Astrocyte (in vitro differentiated cells and primary cell): ENCODE measurements at places on chromosomes 16 and 17. TPM values are rescaled to one million over a fixed set of nuclear protein-coding genes. Genes with fewer than 3 reads are reported as not detected.

DNA sequence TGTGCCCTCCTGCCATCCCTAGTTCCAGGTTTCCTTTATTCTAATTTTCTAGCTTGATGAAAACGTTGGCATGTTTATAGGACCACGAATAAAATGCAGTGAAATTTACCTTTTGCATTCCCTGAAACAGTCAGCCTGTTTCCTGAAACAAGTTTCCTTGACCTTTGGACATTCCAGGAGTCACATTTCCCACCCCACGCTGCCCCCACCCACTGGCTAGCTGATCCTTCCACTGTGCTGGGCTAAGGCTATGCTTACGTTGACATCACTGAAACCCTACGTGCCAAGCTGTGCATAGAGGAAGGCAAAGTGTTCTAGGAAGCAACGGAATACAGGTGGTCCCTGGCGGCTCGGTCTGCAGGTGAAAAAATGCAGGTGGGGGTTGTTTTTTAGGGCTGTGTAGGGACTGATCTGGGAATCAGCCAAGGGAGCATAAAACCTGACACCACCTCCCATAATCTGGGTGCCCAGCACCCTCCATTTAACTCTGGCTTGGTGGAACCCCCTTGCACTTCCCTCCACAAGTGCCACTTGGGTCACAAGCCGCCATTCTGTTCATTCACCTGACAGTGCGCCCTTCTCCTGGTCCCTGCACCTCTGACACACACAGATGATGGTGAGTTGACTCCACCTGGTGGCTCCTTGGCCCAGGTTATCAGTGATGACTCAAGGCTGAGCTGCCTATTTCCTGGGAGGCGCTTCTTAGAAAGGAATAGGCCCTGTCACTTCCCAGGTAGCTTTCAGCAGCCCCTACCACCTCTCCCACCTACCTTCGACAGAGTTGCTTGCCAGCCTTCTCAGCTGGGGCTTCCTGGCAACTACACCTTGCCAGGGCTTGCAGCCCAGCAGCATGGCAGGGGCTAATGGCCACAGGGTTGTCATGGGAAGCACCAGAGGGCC lies 83.7 kb downstream of the N4BP1 start:
- H3K36me3 ChIP-seq, result no peaks in the 10 kb centered on the region
- DNase-seq, result no peak
- no peaks in the 10 kb centered on the region for H3K4me1 ChIP-seq
- H3K4me3 ChIP-seq, result no peak overlapping the region

GRCh38 chr16:12742741-12743140 lies 60.9 kb downstream of the CPPED1 start:
- no peak for DNase-seq
- no peaks in the 10 kb centered on the region for H3K4me1 ChIP-seq
- no peak overlapping the region for H3K4me3 ChIP-seq
- no peaks in the 10 kb centered on the region for H3K27me3 ChIP-seq
- H3K27ac ChIP-seq, result no peak overlapping the region

DNA sequence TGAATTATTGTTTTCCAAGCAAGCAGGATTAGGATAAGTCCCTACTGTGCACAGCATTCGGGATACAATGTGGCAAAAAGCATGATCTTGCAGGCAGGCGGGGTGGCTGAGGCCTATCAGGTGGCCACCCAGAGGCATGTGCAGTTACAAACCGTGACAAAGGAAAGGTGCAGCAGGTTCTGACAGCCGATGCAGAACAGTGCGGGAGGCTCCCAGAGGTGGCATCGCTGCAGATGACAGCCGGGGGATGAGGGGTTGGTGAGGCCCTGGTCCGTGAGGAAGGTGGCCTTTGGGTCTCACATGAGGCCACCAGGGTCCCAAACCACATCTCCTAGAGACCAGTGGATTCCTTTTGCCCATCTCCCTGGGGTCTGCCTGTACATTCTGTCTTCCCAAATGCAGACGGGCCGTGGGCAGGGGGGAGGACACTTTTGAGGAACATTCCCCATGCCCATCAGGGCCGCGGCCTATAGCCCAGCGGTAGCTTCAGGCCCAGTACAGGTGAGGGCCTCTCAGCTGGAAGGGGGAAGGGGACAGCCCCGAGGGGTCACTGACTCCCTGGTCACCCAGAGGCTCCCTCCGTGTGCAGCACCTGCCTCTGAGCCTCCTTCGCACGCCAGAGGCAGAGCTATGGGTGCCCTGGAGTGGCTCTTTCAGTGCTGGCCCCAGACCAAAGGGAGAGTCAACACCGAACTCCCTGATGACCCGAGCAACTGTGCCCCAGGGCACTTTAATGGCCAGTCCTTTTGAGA lies 85.1 kb downstream of the SOCS1 start:
- H3K36me3 ChIP-seq, result peaks cover 2% of the 10 kb centered on the region
- no peak overlapping the region for H3K4me3 ChIP-seq
- no peak overlapping the region for H3K27ac ChIP-seq
- H3K4me1 ChIP-seq, result no peaks in the 10 kb centered on the region

- no peak for DNase-seq
- H3K27ac ChIP-seq, result no peak overlapping the region
- H3K27me3 ChIP-seq, result no peaks in the 10 kb centered on the region
These were observed 336.1 kb upstream of the TBX2 start for GRCh38 chr17:61063528-61063927.

- no peak overlapping the region for H3K27ac ChIP-seq
- no peaks in the 10 kb centered on the region for H3K36me3 ChIP-seq
- no peak for DNase-seq
- H3K4me3 ChIP-seq, result no peak overlapping the region
These were observed 17.4 kb upstream of the SUPT4H1 start for GRCh38 chr17:58369214-58370031.

GRCh38 chr16:86986136-86986535 lies 331.1 kb downstream of the C16orf95 start:
- no peaks in the 10 kb centered on the region for H3K27me3 ChIP-seq
- H3K4me3 ChIP-seq, result no peak overlapping the region
- no peaks in the 10 kb centered on the region for H3K36me3 ChIP-seq
- H3K4me1 ChIP-seq, result peaks cover 2% of the 10 kb centered on the region
- no peak for DNase-seq
- H3K27ac ChIP-seq, result no peak overlapping the region

DNA sequence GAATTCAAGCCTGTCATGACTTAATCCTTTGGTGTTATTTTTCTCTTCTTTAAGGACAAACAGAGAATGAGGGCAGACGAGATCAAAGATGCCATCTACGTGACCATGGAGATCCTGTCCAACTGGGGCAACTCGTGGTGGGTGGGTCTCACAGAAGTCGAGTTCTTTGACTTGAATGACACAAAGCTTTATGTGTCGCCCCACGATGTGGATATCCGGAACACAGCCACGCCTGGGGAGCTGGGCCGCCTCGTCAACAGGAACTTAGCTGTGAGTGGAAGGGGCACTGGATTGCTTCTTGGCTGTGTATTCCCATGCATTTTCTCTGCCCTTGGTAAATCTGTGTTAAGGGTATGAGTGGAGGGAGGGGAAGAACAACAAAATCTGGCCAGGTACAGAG lies 158.7 kb downstream of the KATNIP start:
- no peak overlapping the region for H3K27ac ChIP-seq
- DNase-seq, result no peak
- no peaks in the 10 kb centered on the region for H3K27me3 ChIP-seq
- H3K36me3 ChIP-seq, result peaks cover 3% of the 10 kb centered on the region
- peaks cover 5% of the 10 kb centered on the region for H3K4me1 ChIP-seq

- H3K4me3 ChIP-seq, result no peak overlapping the region
- H3K4me1 ChIP-seq, result peaks cover 2% of the 10 kb centered on the region
- no peak overlapping the region for H3K27ac ChIP-seq
These were observed 6.1 kb downstream of the GDE1 start for GRCh38 chr16:19515757-19516156.

DNA sequence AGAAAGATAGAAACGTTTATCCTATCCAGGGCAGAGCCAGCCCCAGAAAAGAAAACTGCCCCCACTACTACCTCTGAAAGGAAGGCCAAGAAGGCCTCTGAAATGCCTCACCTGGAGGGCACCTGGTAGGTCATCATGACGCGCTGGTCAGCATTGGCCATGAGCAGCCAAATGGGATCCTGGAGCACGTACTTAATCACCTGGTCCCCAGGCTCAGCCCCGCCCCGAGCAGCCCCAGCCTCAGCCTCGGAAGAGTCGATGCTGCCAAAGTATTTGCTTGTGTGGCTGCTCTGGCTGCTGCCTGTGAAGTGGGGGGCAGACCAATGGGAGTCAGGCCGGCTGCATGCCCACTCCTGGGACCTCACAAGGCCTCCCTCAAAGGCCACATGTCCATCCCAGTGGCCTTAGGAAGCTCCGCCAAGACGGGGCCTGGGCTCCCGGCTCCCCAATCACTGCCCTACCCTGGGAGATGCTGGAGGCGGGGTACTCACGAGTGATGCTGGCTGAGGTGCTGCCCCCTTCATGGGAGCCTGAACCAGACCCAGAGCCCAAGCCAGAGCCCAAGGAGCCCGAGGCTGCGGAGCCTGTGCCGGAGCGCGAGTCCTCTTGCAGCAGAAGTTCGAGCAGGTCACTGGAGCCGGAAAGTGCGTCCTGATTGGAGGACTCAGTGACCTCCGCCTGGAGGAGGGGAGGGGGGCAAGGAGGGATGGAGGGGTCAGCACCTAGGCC lies 9.9 kb downstream of the PER1 start:
- no peak overlapping the region for H3K4me3 ChIP-seq
- H3K36me3 ChIP-seq, result peaks cover 3% of the 10 kb centered on the region
- no peaks in the 10 kb centered on the region for H3K27me3 ChIP-seq
- DNase-seq, result no peak
- H3K27ac ChIP-seq, result no peak overlapping the region

DNA sequence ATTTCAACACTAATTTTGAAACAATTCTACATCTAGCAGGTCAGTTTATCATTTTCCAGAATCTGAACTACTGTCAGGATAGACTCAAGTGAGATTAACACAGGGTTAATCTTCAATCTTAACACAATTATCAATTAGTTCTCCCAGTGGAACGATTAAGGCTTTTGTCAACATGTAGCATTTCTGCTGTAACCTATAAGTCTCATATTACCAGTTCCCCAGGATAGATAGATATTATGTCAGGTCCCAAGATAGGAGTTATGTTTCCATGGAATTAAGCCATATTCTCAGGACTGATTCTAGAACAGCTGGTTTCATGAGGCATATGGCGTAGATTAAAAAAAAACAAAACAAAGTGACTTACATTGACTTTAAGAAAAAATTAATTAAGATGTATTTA lies 4.4 kb upstream of the FBF1 start:
- H3K36me3 ChIP-seq, result peaks cover 21% of the 10 kb centered on the region
- DNase-seq, result no peak
- no peaks in the 10 kb centered on the region for H3K27me3 ChIP-seq
- H3K4me3 ChIP-seq, result no peak overlapping the region
- no peak overlapping the region for H3K27ac ChIP-seq
- H3K4me1 ChIP-seq, result peaks cover 5% of the 10 kb centered on the region

TEKT5 gene
- 0.41 TPM in 1 of 2 replicates, not detected in the other for total RNA-seq

SMTNL2 gene
- 0.18 and 0.26 TPM in 2 replicates for total RNA-seq

- H3K27ac ChIP-seq, result no peak overlapping the region
- no peak for DNase-seq
- no peak overlapping the region for H3K4me3 ChIP-seq
- no peaks in the 10 kb centered on the region for H3K27me3 ChIP-seq
These were observed 34.6 kb upstream of the ALDH3A2 start for GRCh38 chr17:19613979-19614378.

MYOCD gene
- total RNA-seq, result 1.4 and 2.8 TPM in 2 replicates

- H3K27ac ChIP-seq, result peak overlapping the region; percentile 10
- DNase-seq, result peak; percentile 55
- H3K4me3 ChIP-seq, result no peak overlapping the region
- H3K27me3 ChIP-seq, result no peaks in the 10 kb centered on the region
- no peaks in the 10 kb centered on the region for H3K4me1 ChIP-seq
These were observed 1297.6 kb upstream of the GOT2 start for GRCh38 chr16:60031740-60032139.

DNA sequence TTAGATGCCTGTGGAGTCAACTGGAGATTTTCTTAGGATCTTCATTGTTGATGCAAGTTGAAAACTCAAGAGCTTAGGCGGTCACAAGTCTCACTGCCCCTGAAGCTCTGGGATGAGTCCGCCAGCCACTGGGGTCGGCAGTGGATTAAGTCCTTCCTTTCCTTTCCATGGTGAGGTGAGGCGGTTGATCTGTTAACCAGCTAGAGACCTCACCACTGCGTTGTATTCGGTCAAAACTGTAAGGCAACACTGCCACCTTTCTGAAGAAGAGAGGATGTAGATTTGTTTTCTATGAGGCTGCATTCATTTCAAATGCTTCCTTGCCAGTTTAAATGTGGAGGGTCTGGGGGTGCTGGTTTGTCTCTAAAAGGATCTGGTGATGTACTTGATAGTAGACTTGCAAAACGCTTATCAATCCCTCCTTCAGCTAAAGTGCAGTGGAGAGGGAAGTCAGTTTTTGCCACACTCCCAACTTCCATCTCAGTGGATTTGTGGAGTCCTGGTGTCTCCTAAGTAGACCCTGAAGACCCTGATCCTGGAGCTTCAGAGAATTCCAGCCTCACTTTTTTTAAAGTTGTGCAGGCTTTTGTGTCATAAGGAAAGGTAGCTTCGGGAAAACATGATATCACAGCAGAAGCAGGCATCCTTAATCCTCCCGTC lies 1.7 kb downstream of the MYOCD start:
- no peaks in the 10 kb centered on the region for H3K36me3 ChIP-seq
- H3K27me3 ChIP-seq, result peaks cover 13% of the 10 kb centered on the region
- peaks cover 7% of the 10 kb centered on the region for H3K4me1 ChIP-seq
- H3K27ac ChIP-seq, result no peak overlapping the region

GRCh38 chr17:65865715-65866425 lies 304.4 kb upstream of the AXIN2 start:
- H3K4me3 ChIP-seq, result no peak overlapping the region
- no peak overlapping the region for H3K27ac ChIP-seq
- no peaks in the 10 kb centered on the region for H3K36me3 ChIP-seq
- no peak for DNase-seq
- H3K4me1 ChIP-seq, result no peaks in the 10 kb centered on the region

DNA sequence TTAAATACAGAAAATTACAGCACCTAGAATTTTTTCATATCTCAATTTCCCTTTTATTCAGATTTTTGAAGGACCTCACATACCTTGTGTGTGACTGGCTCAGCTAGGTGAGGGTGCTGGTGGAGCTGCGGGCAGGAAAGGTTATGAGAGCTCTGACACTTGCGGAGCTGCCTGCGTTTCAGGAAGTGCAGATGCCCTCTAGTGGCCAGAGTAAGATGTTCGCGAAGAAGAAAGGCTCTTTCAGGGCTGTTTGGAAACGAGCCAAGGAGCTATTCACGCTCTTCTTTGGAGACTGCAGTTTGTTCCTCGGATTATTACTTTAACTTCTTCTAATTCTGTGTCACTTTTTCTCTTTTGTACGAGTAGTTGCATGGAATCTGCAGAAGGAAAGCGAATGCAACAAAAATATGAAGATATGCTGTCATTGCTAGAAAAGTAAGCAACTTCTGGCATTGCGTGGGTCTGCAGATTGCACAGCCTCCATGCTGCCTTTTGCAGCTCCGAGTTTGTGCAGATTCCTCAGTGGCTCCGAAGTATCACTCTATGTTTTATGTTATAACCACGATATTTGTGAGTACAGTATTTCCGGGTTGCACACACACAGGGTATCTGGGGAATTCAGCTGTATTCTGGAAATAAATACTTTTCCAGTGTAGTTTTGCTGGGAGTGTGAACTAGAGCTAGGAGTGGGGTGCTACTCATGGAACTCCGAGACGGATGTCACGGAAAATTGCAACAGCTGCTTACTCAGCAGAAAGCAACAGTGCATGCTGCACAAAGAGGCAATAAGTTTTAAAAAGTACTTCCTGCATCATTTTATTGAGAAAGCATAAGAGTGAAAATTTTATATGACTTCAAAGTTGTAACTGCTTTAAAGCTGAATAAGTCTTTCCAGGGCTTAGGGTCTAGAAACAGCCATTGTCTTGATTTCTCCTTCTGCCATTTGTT lies 46.3 kb downstream of the DNAH9 start:
- no peak overlapping the region for H3K27ac ChIP-seq
- no peaks in the 10 kb centered on the region for H3K36me3 ChIP-seq
- DNase-seq, result peak; percentile 20
- H3K4me3 ChIP-seq, result no peak overlapping the region
